Transverse colon (tissue), 4 donors: ENCODE measurements at places on chromosomes 7 and 10.
A peak's percentile ranks its signal among the peaks of the same experiment; 100 is the strongest.

- no peak for DNase-seq
Measured at GRCh38 chr10:133316266-133316665, 7.6 kb downstream of the ZNF511 start.

GRCh38 chr7:19327018-19327417 lies 181.8 kb upstream of the FERD3L start:
- DNase-seq = no peak

DNA sequence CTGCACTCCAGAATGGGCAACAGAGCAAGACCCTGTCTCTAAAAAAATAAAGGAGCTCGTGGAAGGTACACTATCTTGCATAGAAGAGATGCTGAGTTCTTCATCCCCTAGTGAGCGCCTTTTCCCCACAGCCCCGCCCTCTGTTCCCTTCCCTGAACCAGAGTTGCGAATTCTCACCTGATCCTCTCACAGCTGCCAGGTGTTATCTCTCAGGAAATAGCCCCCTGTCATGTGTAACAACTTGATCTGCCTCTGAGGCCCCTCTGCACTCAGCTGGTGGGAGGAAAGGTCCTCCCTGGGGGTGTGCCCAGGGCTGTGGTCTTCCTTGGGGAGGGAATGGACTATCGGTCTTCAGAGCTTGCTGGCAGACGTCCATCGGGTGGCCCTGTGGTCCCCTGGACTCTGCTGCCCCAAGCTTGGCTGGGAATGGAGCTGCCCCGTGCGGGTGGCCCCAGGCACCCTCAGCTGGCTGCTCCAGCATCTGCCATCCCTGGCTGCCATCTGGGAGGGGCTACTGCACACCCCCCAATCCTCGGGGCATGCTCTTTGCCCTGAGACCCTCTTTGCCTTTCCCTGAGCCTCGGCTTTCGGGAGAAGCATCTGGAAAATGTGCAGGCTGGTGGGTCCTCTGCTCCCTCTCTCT lies 21.7 kb upstream of the BNIP3 start:
- no peak for DNase-seq

- no peak for DNase-seq
Measured at GRCh38 chr7:133699386-133699785, 427.8 kb upstream of the LRGUK start.

GRCh38 chr7:150358433-150358832 lies 10.2 kb upstream of the REPIN1 start:
- DNase-seq = no peak

- no peak for DNase-seq
Measured at GRCh38 chr7:7793921-7794320, 75.5 kb upstream of the RPA3 start.

DNA sequence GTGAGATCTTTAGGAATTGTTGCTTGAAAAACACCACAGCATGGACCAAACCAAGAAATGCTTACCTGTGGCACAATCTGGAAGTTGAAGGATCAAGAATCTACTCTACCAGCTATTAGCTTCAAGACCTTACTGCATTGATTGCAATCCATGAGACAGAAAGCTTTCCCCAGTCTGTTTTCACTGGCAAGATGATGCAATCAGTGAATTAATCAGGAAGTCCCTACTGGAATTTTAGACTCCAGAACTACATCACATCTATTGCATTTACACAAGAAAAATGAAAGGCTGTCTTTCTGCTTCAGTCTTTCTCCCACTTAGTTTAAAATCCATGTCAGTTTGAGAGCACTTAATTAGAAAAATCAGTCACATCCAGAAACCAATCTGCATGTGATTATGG lies 191.7 kb downstream of the TFEC start:
- no peak for DNase-seq

DNA sequence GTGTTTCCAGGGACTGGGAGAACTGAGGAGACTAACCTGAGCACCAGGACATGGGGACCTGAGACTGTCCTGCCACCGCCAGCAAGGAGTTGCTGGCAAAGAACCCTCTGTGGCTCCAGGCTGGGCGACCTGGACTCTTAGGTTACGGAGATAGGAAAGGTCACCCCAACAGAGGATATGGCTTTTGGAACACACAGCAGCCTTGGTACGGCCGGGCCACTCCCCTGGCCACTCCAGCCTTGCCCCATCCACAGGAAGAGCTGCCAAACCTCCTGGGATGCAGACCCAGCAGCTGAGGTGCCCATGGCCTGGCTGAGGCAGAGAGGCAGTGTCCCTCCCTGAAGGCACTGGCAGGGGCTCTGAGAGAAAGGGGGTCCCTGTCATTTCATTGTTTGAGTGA lies 137.8 kb downstream of the OAT start:
- DNase-seq = no peak

DNA sequence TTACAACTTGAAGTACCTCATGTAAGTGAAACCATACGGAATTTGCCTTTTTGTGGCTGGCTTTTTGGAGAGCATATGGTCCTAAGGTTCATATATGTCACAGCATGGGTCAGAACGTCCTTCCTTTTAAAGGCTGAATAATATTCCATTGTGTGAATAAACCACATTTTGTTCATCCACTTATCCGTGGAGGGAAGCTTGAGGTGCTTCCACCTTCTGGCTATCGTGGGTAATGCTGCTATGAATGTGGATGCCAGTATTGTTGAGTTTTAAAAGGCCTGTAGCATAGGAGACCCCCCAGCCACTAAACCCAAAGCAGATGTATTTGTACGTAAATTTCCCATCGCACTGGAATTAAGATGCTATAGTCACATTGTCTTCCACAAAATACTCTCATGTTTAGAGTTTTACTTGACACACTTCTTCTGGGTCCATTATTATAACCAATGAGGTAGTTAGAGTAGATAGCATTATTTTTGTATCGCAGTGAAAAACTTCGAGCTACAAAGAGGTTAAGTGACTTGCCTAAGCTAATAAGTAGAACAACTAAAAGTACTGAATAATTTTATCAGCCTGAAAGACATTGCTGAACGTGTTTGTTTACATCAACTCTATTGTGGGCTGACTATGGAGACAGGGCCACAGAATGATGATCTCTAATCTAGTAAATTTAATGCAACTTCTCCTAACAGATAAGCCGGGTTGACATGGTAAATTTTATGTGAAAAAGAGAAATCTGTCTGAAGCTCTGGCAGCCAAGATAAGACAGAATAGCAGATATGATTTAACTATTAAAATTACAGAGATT lies 183.0 kb upstream of the CTBP2 start:
- peak; percentile 21 for DNase-seq

- DNase-seq = no peak
Measured at GRCh38 chr7:82810558-82811259, 352.0 kb downstream of the PCLO start.

- no peak for DNase-seq
Measured at GRCh38 chr7:148515237-148515636, 75.3 kb upstream of the C7orf33 start.

DNA sequence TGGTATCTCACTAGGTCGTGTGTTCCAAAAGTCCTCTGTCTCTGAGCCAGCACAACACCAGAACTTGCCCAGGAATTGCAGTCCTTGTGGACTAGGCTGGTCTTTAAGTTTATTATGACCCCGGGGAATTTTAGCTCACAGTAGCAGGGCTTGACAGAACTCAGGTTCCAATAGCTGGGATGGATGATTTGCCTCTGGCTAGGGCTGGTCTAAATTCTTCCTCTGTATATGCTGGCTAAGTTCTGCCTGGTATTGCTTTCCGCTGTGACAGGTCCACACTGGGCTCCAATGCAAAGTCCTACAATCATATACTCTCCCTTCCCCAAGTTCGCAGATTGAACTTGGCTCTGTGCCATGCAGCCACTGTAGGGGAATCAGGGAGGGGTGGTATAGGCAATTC lies 52.5 kb downstream of the FAS start:
- DNase-seq = no peak
